Head of caudate nucleus (tissue), 42 donors: ENCODE measurements at places on chromosomes 3 and 15.

DNA sequence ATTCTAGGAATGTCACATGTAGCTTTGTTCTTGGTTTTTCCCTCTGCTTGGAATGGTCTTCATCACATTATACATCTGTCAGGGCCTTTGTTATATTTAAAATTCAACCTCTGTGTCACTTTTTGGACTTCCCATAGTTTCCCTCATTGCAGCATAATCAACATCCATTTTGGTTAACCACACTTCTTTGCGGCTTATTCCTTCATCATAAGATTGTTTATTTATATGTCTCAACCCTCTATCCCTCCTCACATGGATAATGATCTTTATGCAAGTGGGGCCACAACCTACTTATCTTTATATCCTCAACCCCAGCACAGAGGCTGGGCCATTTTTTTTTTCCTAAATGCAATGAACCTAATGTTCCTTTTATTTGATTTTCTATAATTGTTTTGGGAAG is 260.0 kb upstream of the THBS1 start:
- no peak for DNase-seq

DNA sequence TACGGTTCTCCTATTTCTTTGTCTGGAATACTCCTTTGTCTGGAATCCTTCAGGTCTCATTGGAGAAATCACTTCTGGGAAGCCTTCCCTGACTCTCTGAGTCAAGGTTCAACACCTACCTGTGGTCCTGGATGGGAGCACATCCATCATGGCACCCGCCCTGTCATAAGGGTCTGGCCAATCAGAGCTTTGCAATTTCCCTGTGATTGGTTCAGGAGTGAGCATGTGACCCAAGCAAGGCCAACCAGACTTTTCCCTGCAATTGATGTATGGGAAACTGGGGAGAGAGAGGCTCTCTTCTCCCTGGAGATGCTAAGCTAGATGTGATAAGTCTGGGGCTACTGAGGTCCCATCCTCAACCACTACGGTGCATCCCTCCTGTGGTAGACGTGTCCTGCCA is 8.1 kb downstream of the FAM3D start:
- DNase-seq = no peak

DNA sequence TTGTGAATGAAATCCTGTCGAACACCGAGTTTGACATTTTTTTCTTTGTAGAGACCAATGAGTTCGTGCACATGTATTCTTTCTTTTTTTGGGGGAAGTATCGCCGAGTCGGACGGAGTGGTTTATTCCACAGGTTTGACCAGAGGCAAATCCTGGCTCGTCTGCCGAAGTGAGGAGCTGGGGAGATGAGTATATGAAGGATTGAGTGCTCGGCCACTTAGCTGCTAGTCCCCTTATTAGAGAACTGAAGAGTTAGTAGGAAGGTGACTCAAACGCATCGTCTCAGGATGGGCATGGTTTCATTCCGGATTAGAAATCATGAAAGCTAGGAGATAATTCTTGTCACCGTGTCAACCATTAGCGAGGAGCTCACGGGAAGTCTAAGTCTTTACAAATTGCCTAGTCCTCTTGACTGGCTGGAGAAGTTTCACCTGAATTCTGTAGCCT is 154.7 kb upstream of the GOLIM4 start:
- no peak for DNase-seq

- DNase-seq = no peak
These were observed 266.2 kb downstream of the LSAMP start for GRCh38 chr3:116179091-116179490.

GRCh38 chr3:43417133-43417532 is 130.8 kb downstream of the SNRK start:
- DNase-seq = no peak
